ENCODE measurements at places on chromosomes 4 and X.

DNA sequence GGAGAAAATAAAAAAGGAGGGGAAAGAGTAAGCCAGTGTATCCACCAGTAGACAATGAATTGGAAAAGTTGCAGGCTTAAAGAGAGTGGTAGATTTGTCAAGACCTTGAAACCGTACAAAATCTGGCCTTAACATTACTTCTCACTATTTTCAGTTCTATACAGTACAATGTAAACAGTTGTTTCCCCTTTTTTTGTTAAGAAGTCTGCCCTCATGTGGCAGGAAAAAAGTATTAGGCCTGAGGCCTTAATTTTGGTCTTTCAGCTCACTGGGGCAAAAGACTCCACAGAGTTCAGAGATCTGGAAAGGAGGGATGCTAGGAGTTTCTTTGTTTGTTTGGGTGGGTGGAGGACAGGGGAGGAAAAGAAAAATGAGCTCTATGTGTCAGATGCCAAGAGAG is 92.8 kb upstream of the CCDC160 start:
- no peak for DNase-seq

GRCh38 chr4:42363614-42364013 is 33.7 kb upstream of the SHISA3 start:
- DNase-seq: no peak

- DNase-seq: no peak
Observed at GRCh38 chrX:137549073-137549472, 16.9 kb upstream of the ZIC3 start.

- DNase-seq: peak; percentile 19
Observed at GRCh38 chrX:4547213-4547836, 833.9 kb upstream of the PRKX start.

- peak; percentile 51 for DNase-seq
Observed at GRCh38 chrX:103628386-103629317, at the start of gene TCEAL1. Gene TCEAL1, plus strand, starts transcription at chrX:103628975. Its CDS starts 942 bp downstream, at chrX:103629917.

GRCh38 chrX:77899081-77899828 is at the start of gene COX7B:
Gene COX7B, plus strand, starts transcription at chrX:77899468. Its CDS starts 86 bp downstream, at chrX:77899554.
- peak; percentile 79 for DNase-seq

GRCh38 chr4:124641715-124642381 is 70.7 kb downstream of the ANKRD50 start:
- no peak for DNase-seq

GRCh38 chr4:111228396-111228795 is 605.5 kb upstream of the PITX2 start:
- DNase-seq: no peak

DNA sequence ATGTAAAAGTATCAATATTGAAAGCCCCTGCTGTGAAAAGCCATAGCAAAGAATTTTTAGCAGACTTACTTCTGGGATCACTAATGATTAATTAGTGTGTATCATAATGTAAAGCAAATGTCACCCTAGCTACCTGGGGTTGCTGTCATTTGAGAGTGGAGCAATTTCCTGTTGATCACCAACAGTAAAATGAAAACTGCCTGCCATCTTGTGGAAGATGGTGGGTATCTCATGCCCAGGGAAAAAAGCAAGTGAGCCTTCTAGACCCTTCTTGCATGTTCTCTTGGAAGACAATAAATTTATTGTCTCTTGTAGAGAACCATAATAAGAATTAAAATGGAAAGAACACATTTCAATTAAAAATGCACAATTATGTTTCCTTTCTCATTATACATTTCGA is 360.2 kb downstream of the ZIC3 start:
- no peak for DNase-seq

DNA sequence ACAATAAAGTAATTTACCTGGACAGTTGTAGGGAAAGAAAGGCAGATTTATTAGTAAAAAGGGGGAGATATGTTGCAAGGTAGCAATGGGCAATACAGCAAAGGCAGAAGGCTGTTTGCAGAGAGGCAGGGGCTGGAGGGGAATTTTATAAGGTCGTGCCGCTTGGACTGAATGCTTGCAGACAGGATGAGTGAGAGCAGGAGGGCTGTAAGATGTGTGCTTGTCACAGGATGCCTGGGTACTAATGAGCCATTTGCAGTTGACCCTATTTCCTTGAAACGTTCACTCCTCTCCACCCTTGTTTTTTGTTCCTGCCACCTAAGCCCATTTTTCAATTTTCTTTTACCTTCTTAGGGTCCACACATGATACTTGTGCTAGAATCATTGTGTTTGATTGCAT is 214.7 kb downstream of the TRAM1L1 start:
- DNase-seq: no peak

- no peak for DNase-seq
Observed at GRCh38 chr4:153485359-153485758, 19.2 kb downstream of the TMEM131L start.

All from pancreas (tissue), 10 donors.